Endothelial cell (in vitro differentiated cells): ENCODE measurements at places on chromosomes 16 and 17. TPM values are rescaled to one million over a fixed set of nuclear protein-coding genes. Genes with fewer than 3 reads are reported as not detected.

Gene TEX19
- 0.26 TPM for total RNA-seq

Gene HASPIN
- 5.2 TPM for total RNA-seq

DNA sequence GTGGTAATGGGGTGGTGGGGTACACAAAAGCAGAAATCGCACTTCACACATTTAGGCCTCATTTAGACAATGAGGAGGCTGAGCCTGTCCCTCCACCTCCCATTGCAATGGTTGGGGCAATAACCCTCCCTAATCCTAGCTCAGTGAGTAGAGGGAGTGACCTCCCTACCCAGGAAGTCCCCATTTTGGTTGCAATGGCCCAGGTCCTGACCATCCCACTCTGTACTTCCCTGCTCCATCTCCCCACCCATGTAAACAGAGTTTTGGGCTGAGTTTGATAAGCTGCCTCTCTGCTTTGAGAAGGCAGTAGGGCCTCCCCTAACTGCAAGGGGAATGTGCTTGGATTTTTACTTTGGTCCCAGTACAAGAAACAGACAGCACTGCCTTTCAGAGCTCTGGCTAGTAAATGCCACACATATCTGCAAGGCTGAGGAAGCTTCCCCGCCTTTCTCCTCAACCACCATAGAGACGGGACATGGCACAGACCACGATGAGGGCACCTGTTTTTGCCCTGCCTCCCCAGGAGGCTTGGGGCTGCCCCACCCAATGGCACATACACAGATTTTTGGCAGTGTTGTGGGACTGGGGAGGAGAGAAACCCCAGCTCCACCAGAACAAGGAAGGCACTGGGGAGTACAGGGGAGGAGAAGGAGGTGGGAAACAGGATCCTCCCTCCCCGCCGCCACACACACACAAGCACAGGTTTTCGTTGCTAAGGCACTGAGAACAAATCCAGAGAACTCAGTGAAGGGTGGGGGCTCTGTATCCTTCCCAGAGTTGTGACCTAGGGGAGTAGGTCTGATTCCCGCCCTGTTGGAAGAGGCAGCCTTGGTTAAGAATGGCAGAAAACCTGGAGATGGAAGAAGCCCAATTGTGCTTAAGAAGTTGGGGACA is 7.3 kb downstream of the VAT1 start:
- H3K27ac ChIP-seq, result peak overlapping the region; percentile 26
- H3K27me3 ChIP-seq, result peaks cover 19% of the 10 kb centered on the region
- no peak for DNase-seq
- H3K36me3 ChIP-seq, result peaks cover 28% of the 10 kb centered on the region
- H3K4me1 ChIP-seq, result peaks cover 44% of the 10 kb centered on the region
- peak overlapping the region; percentile 38 for H3K4me3 ChIP-seq

- no peaks in the 10 kb centered on the region for H3K4me1 ChIP-seq
- no peaks in the 10 kb centered on the region for H3K36me3 ChIP-seq
- no peak overlapping the region for H3K27ac ChIP-seq
Measured at GRCh38 chr17:45812102-45812501, 28.0 kb downstream of the CRHR1 start.

DNA sequence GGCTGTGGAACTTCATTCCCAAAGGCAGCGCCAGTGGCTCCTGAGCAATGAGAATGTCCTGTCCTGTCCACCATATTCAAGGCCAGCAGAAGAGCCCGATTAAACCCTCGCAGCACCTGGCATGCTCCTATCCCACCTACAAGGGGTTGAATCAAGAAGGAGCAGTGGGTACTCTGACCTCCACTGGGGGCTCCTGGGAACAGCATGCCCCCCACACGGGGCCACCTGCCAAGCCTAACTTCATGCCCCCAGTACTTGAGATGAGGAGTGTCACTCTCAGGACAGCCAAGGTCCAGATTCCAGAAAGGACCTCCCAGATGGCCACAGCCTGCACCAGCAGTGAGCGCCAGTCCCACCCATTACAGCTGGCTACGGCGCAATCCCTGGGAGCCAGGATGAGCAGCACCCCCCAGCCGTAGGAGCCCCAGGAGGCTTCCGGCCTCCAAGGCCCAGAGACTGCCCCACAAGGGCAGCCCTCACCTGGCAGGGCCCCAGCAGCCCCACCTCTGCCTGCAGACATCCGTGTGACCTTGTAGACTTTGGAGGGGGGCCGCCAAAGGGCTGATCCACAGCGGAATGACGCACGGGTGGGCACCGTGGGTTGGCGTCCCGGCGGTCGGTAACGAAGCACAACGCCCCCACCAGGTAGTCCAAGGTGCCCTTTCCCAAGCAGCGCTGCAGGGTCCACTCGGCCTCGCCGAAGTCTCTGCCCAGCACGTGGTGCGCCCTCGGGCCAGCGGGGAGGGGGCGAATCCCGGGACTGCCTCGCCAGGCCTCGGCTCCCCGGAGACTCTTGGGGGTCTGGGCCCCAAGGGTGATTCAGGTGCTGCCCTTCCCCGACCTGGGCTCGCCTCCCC is 1.0 kb upstream of the MPDU1 start:
- peaks cover 41% of the 10 kb centered on the region for H3K36me3 ChIP-seq
- peak overlapping the region; percentile 100 for H3K27ac ChIP-seq
- DNase-seq, result no peak
- peak overlapping the region; percentile 83 for H3K4me3 ChIP-seq
- peaks cover 17% of the 10 kb centered on the region for H3K27me3 ChIP-seq

GRCh38 chr17:14845591-14846281 is 419.4 kb downstream of the PMP22 start:
- no peaks in the 10 kb centered on the region for H3K27me3 ChIP-seq
- no peak for DNase-seq
- H3K27ac ChIP-seq, result no peak overlapping the region
- no peaks in the 10 kb centered on the region for H3K36me3 ChIP-seq
- no peaks in the 10 kb centered on the region for H3K4me1 ChIP-seq

DNA sequence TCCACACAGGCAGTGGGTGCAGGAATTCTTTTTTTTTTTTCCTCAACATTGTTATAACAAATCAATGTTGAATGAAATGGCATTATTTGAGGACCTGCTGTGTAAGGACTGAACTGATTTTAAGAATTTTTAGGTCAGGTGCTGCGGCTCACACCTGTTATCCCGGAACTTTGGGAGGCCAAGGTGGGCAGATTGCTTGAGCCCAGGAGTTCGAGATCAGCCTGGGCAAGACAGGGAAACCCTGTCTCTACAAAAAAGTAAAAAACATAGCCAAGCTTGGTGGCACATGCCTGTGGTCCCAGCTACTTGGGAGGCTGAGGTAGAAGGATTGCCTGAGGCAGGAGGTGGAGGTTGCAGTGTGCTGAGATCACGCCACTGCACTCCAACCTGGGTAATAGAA is 12.4 kb downstream of the MPRIP start:
- no peak overlapping the region for H3K4me3 ChIP-seq
- DNase-seq, result no peak
- H3K27me3 ChIP-seq, result no peaks in the 10 kb centered on the region
- H3K27ac ChIP-seq, result peak overlapping the region; percentile 42

GRCh38 chr17:58250344-58251011 is 12.1 kb downstream of the LPO start:
- no peak overlapping the region for H3K27ac ChIP-seq
- no peak for DNase-seq
- H3K4me3 ChIP-seq, result peak overlapping the region; percentile 67
- peaks cover 7% of the 10 kb centered on the region for H3K4me1 ChIP-seq
- peaks cover 15% of the 10 kb centered on the region for H3K27me3 ChIP-seq

- H3K4me1 ChIP-seq, result no peaks in the 10 kb centered on the region
- H3K36me3 ChIP-seq, result no peaks in the 10 kb centered on the region
- no peak overlapping the region for H3K4me3 ChIP-seq
- no peak overlapping the region for H3K27ac ChIP-seq
Measured at GRCh38 chr17:71914042-71914441, 206.8 kb upstream of the SOX9 start.

DNA sequence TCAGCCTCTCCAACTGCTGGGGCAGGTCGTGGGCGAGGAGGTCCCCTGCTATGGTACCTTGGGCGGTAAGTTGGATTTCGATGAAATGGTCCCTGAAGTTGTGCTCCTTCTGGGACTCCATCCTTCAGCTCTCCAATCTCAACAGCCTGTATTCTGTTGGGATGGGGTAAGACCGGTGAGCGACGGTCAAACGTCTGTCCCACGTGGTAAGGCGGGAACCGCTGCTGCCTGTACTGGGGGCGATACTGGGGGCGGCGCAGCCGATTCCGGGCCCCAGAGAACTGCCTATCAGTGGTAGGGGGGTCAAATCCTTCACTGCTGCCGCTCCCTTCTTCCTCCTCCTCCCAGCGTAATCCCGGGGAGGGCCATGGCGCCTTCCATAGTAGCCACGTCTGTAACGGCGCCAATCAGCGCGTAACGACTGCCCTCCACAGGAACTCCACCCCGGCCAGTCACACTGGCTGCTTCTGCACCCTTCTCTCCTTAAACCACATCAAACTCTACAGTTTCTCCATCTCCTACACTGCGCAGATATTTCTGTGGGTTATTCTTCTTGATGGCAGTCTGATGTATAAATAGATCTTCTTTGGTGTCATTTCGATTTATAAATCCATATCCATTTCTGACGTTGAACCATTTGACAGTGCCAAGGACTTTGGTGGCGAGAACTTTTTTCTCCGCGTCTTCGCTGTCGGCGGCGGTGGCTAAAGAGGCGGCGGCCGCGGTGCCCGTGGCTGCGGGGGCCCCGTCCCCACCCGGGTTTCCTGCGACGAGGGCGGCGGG is 41.1 kb downstream of the AHSP start:
- peak; percentile 15 for DNase-seq
- H3K36me3 ChIP-seq, result no peaks in the 10 kb centered on the region
- H3K4me3 ChIP-seq, result peak overlapping the region; percentile 80
- no peak overlapping the region for H3K27ac ChIP-seq
- no peaks in the 10 kb centered on the region for H3K4me1 ChIP-seq

DNA sequence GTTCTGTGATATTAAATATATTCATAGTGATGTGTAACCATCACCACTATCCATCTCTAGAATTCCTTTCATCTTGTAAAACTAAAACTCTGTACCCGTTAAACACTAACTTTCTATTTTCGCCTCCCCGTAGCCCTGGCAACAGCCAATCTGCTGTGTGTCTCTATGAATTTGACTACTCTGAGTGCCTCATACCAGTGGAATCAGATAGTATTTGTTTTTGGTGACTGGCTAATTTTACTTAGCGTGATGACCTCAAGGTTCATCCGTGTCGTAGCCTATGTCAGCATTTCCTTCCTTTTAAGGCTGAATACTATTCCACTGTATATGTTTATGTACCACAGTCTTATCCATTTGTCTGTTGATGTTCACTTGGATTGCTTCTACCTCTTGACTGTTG is 18.2 kb downstream of the CHD9 start:
- no peak for DNase-seq
- peaks cover 5% of the 10 kb centered on the region for H3K27me3 ChIP-seq
- peaks cover 29% of the 10 kb centered on the region for H3K36me3 ChIP-seq
- no peak overlapping the region for H3K27ac ChIP-seq

GRCh38 chr16:51875834-51876600 is 670.9 kb downstream of the TOX3 start:
- H3K27me3 ChIP-seq, result peaks cover 1% of the 10 kb centered on the region
- H3K27ac ChIP-seq, result no peak overlapping the region
- DNase-seq, result no peak
- H3K36me3 ChIP-seq, result no peaks in the 10 kb centered on the region
- H3K4me1 ChIP-seq, result no peaks in the 10 kb centered on the region
